Central memory CD4-positive, alpha-beta T cell (primary cell): ENCODE measurements at places on chromosomes 7 and 10.

- DNase-seq, result no peak
Measured at GRCh38 chr10:12730809-12731519, 270.5 kb downstream of the CCDC3 start.

GRCh38 chr10:96448021-96448457 lies 65.7 kb downstream of the TLL2 start:
- no peak for DNase-seq

- no peak for DNase-seq
Measured at GRCh38 chr7:139682136-139683013, 95.4 kb downstream of the HIPK2 start.

DNA sequence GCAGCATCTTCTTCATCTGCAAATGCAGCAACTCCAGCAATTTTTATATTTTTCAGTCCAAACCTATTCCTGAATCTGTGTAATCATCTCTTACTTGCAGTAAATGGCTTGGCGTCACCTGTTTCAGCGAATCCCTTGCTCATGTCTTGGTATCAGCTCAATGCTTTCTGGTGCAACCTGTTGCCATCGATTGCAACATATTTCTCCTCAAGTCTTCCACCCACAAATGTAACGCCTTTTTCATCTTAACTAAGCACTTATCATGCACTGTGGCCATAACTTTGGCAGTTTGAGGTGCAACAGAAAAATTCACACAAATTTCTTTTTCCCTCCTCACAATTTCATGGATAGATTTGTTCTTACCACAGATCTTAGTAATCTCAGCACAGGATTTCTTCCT lies 168.3 kb downstream of the HERPUD2 start:
- no peak for DNase-seq

- DNase-seq, result no peak
Measured at GRCh38 chr7:8259586-8260222, 2.3 kb downstream of the ICA1 start.

DNA sequence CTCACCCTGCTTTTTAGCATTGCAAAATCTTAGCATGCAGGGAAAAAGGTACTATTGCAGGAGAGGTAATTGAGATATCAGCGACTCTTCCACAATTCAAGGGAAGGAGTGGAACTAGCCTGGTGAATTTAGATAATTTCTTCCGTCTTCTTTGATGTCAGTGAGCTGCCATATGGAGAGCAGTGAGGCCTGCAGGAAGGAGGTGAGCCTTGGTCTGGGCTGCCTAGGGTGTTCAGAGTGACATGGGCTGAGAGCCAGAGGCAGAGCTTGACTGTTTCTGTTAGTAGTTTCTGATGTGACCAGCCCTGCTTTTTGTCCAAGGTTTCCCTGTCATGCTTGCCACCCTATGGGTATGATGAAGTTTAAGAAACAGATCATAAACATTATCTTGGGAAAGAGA lies 28.6 kb downstream of the KAT6B start:
- no peak for DNase-seq

- DNase-seq, result no peak
Measured at GRCh38 chr7:83985821-83986220, 208.8 kb downstream of the SEMA3A start.

DNA sequence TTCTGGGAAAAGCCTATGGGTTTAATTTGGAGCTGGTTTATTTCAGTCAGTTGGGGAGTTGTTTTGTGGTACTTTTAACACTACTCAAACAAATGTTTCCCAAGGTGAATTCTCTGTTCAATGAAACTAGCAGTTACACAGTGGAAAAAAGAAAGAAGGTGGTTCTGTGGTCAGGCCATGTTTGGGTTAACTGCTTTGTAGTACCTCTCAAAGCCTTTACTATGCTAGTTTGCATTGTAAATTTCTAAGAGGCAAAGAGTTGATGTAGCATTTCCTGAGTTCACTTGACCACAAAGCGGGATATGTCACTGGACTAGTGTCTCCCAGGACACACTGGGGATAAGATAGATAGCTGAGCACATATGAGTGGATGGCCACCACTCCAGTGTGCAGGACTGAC lies 145.4 kb downstream of the KIF20B start:
- DNase-seq, result no peak

GRCh38 chr7:94251-94801 lies 98.0 kb upstream of the FAM20C start:
- no peak for DNase-seq

DNA sequence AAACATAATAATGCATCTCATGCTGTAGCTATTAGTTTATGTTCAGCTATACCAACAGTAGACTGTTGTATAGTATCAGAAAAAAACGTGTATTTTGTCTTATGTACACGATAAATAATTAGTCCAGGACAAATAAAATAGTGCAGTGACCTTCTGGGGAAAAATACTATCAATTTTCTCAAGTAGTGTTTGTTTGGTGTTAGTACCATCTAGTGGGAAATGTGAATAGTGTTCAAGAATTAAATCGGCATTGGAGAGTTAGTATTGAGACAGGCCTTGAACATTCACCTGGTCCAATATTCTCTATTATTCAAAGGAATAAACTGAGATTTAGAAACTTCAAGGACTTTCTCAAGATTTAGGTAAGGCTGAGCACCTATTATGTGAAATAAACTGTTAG lies 21.7 kb upstream of the OR2A5 start:
- no peak for DNase-seq

DNA sequence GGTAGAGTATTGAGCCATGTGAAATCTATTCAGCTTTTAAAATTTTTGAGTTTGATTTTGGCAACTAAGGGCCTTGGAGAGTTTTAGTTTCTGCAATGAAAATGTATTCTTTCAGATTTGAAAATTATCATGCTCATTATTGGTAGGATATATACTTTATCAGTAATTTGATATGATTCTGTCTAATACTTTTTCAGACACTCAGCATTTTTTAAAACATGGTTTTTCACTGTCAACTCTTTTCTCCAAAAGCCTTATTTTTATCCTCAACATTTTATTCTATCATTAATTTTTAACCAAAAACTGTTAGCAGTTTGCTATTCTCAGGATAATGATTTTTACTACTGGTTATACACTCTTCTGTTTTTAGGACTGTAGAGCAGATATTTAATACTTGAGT lies 4.8 kb downstream of the ANKIB1 start:
- no peak for DNase-seq

GRCh38 chr10:133419211-133419950 lies 5.0 kb downstream of the SPRN start:
- DNase-seq, result no peak

GRCh38 chr10:123583639-123584418 lies 82.3 kb upstream of the GPR26 start:
- DNase-seq, result no peak

DNA sequence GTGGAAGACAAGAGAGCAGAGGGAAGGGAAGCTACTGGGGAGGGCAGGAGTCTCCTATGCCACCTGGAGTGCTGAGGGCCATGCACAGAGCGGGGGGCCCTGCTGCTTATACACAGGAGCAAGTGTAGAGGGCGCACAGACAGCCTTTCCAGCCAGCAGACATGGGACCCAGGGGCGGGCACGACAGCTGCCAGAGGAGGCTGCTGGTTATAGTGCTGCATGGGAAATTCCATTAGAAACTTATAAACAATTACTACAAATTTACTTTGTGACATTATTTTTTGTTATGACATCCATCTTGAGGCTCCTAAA lies 90.5 kb downstream of the WDFY4 start:
- DNase-seq, result no peak

DNA sequence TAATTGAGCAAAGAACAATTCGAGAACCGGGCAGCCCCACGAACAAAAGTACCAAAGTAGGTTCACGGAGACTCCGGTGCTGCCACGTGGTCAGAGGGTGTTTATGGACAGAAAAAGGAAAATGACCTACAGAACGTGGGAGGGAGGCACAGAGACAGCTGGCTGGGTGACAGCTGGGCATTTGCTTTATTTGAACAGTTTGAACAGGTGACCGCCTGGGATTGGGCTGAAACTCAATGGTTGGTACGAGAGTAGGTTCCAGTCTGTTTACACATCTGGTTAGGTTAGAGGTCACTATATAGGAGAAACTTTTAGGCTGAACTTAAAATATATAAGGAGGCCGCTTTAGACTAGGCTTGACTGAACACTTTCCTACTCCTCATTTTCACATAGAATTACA lies 50.6 kb upstream of the CELF2 start:
- DNase-seq, result no peak

- no peak for DNase-seq
Measured at GRCh38 chr7:30313348-30313747, 29.0 kb downstream of the ZNRF2 start.

- no peak for DNase-seq
Measured at GRCh38 chr10:10475812-10476211, 541.9 kb upstream of the CELF2 start.

GRCh38 chr7:33410266-33410665 lies 280.9 kb downstream of the BBS9 start:
- no peak for DNase-seq

DNA sequence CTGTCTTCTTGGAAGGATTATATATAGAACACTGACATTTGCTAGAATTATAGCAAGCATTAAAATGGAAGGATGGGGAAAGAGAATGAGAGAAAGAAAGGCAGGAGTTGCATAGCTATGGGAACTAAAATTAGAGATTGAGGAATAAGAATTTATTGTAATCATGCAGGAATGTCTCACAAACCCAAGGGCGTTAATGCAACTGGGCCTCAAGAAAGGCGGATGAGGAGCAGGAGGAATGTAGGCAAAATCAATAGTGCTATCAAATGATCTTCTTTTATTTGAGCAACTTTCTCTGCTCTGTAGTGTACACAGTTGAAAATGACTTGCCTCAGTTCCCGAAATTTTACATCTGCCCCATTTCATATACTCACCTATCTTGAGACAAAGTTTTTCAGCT lies 1131.8 kb upstream of the GHITM start:
- DNase-seq, result no peak

DNA sequence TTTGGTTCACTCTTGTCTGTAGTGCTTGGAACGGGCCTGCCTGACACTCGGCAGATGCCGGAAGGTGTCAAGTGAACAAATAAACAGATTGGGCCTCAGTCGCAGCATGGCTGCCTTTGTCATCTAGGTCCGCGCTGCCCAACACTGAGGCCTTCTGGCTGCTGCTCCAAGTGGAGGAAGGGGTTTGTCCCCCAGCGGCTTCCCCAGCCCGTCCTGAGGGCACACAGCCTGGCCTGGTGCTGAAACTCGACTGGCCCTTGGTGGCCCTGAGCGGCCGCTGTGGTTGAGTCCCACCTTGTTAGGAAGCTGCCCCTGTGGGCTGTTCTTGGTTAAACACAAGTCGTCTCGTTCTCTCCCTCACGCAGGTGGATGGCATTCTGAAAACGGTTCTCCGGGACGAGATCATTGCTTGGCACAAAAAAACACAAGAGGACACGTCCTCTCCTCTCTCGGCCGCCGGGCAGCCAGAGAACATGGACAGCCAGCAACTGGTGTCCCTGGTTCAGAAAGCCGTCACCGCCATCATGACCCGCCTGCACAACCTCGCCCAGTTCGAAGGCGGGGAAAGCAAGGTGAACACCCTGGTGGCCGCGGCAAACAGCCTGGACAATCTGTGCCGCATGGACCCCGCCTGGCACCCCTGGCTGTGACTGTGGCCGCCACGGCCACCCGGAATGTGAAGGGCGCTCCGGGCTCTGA lies 132.1 kb downstream of the SMURF1 start:
- DNase-seq, result no peak

- no peak for DNase-seq
Measured at GRCh38 chr10:72730479-72730878, 38.5 kb downstream of the MCU start.

GRCh38 chr7:26553582-26553981 lies 261.9 kb downstream of the SNX10 start:
- no peak for DNase-seq

DNA sequence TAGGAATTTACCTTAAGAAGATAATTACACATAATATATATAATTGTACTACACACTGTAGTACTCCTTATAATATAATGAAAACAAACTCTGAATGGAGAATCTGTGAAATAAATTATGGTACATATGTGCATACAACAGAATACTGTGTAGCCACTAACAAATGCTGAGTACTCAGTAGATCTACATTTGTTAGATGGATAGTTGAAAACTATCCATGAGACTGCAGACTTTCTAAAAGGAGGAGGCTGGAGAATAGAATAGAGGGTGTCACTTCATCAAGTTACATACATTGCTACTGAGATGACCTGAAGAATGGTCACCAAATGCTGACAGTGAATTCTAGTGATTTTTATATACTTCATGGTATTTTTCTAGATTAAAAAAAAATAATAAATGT lies 68.7 kb upstream of the OGDHL start:
- DNase-seq, result no peak

- DNase-seq, result no peak
Measured at GRCh38 chr10:44333511-44333910, 51.4 kb downstream of the CXCL12 start.

- DNase-seq, result no peak
Measured at GRCh38 chr7:52959336-52959735, 76.1 kb upstream of the POM121L12 start.

DNA sequence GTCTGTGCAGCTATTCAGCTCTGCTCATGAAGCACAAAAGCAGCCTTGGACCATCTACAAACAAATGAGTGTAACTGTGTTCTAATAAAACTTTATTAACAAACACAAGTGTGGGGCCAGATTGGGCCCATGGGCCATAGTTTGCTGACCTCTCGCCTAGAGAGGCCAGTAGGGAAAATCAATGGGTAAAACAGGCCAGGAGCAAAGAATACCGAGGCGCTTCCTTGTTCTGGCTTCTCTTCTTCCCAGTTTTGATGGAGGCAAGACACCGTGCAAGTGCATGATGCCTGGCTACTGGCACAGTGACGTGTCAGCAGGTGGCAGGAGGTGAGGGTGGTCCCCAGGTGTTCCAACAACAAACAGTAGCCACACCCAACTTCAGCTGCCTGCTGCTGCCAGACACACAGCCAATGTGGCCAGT lies 94.3 kb upstream of the SDK1 start:
- DNase-seq, result no peak

DNA sequence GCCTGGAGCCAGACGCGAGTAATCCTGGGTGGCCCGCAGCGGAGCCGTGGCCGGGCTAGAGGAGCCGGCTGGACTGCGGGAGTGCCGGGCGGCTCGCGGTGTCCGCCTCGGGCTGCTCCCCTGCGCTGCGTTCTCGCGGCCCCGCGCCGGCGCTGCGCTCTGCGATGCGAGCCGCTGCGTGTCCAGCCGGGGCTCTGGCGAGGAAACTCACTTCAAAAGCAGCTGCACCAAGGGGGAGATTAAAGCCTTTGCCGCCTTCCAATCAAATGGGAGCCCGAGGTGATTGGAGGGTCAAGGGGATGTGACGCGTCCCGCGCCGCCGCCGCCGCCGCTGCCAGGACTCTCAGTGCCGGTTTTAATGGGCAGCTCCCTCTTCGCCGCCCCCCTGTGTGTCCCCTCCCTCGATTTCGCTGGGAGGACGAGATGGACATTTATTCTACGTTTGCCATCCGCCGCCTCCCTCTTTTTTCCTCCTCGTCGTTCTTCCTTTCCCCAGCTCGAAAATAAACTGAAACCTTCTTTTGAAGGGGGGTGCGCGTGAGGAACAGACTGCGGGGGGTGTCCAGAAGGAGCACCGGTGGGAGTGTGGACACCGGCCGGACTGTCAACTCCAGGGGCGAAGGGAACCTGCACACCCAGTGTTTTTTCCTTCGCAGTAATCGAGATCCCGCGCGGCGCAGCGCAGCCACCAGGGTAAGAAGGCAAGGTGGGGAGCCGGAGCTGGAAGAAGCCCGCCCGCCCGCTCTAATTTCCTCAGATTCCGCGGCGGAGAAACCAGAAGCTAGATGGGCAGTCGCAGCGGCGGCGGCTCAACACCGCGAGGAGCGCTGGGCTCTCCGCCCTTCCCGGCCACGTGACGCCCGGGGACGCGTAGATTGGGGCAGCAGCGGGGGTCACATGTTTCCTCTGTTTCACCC lies at the start of gene ZNF503:
TSS of gene ZNF503 (minus strand) at position 196 of the 917 bp plus-strand sequence. CDS start 345 bp downstream, outside the sequence.
- DNase-seq, result no peak
